ENCODE measurements at places on chromosomes 2 and 18.

- DNase-seq, result no peak
These were observed 5.8 kb downstream of the NEURL3 start for GRCh38 chr2:96499061-96499960.

GRCh38 chr2:231604101-231604684 lies 11.5 kb downstream of the TEX44 start:
- no peak for DNase-seq

DNA sequence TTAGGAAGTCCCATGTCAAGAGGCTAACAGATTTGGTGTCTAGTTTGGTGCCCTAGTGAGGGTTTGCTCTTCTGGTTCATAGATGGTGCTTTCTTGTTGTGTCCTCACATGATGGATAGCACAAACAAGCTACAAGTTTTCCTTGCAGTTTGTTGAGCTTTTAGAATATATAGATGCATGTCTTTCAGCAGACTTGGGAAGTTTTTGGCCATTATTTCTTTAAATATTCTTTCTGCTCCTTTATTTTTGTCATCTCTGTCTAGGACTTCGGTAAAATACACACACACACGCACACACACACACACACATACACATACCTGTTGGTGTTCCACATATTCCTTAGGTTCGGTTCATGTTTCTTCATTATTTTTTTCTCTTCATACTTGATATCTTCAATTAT lies 81.5 kb upstream of the TEX51 start:
- no peak for DNase-seq

DNA sequence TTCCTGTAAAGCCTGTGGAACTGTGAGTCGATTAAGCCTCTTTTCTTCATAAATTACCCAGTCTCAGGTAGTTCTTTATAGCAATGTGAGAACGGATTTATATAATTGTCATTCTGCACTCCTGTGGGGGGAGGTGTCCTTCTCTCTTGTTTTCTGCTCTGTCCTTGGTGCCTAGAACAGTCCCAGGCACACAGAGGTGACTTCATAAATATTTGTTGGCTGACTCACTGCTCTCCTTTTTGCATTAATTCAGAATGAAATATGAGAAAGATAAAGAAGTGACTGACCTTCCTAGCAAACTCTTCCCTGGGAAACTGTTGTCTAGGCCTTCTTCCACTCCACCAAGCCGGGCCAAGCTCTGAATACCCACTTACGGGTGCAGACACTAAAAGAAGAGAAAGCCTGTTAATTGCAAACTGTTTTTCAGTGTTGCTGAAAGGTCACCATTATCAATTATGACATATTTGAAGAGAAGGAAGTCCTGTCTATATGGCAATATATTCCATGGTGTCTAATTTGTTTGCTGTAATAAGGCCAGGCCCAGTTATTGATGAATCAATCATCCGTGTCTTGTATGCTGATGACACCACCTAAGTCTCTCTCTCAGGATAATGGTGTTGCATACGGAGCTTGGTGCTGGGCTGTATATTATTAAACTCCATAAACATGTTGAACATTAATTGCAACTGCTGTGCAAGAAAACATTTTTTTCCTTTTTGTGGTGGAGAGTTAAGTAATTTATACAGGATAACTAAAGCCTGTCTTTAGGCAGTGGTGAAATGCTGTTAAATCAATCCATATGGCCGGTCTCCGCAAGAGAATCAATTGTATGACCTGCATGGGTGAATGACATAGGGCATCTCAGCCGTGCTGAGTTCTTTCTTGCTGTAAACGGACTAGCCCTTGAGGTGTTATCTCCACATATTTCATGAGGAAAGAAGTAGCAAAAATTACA lies 567.5 kb downstream of the SLC4A3 start:
- no peak for DNase-seq

DNA sequence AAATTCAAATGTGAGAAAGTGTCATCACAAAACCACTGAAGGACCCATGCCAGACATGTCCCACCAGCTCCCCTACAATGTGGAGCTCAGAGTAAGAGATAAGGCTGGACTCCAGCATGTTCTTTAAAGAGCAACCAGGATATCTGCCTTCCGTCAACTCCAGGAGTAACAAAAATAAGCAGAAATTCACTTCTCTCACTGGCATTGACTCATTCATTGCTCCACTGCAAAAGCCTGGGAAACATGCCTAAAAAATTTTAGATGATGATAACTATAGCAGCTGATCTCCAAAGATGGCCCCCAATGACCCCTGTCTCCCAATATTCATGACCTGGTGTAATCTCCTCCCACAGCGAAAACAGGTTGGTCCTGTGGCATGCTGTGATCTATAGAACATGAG lies 314.5 kb downstream of the NCKAP5 start:
- no peak for DNase-seq

DNA sequence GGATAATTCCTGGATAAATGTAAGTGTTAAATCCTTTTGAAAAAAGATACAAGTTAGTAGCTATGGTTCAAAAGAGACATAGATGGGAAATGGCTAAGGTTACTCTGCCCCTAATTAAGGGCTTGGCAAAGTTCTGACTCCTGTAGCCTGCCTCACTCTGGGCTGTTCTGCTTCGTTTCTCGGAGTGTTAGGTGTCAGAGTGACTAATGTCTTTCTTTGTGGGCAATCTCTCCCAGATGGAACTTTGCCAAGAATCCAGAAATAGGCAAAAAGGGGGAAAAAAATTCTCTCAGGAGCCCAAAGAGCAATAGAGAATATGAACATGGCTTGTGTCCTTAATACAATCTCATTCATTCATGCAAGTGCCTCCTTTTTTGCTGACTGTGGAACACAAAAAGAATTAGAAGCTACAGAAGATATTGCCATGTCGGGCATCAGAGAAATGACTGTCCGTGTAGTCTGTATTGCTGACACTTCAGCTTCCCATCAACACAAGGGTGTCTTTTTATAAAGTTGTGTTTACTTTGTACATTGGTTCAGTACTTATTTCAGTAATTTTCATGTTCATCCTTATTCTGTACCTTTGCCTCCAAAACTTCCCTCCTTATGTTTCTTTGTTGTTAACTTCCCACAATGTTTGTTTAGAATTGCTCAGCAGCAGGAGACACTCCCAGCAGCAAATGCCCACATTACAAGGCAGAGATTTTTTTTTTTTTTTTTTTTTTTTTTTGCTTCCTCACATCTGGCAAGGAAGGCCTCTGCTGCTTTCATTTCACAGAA lies 134.0 kb downstream of the FTCDNL1 start:
- no peak for DNase-seq

DNA sequence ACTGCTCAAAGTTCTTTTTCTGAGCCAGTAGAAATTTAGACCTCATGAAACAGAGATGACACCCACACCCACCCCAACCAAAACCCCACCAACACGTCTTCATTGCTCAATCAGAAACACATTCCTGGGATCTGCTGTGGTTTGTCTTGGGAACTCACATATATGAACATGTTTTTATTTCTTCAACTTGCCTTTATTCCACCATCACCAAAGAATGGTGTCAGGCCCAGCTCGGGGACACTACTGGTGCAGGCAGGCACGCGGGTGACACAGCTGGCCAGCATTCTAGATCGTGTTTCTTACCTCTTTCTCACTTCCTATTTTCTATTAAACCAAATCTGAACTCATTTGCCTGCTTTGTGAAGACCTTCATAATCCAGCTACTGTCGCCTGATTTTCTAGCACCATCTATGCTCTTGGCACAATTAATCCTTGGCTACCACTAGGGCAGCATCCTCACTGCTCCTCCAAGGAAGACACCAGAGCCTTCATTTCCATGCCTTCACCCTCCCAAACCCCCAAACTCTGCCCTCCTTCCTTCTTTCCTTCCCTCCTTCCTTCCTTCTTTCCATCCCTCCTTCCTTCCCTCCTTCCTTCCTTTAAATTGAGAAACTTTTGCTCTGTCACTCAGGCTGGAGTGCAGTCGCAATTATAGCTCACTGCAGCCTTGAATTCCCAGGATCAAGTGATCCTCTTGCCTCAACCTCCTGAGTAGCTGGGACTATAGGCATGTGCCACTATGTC lies 157.1 kb downstream of the BCL2 start:
- no peak for DNase-seq

- no peak for DNase-seq
These were observed 169.1 kb downstream of the CDH2 start for GRCh38 chr18:28007841-28008240.
